Renal cortex interstitium (tissue), 15 donors: ENCODE measurements at places on chromosomes 3 and 15. TPM values are rescaled to one million over a fixed set of nuclear protein-coding genes. Genes with fewer than 3 reads are reported as not detected.

Gene CORO2B
- 25.3 TPM for polyA plus RNA-seq

Gene TUSC2
- 26.2 TPM for polyA plus RNA-seq

Gene TAMM41
- polyA plus RNA-seq: 19.4 TPM

Gene RTP2
- not detected for polyA plus RNA-seq

Gene KCNMB2
- 27.8 TPM for polyA plus RNA-seq

DNA sequence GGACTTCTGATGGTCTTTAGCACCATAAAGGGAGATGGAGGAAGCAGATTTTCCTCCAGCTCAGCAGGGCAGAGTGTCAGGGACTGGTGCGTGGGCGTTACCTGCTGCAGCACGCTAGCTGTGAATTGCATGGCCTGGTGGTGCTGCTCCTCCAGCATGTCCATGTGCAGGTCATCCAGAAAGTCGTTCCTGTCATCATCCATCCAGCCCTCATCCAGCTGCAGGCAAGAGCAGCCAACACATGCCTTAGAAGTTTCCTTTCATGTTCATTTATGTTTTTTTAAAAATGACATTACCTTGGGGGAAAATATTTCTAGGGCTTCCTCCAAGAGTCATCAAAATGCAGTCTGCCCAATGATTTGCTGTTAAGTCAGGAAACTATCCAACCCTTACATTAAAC, 239.2 kb downstream of the PDZRN3 start:
- no peak for DNase-seq

GRCh38 chr3:156240642-156241041, 120.3 kb downstream of the KCNAB1 start:
- no peak for DNase-seq

- no peak for DNase-seq
Measured at GRCh38 chr3:193943851-193944517, 192.0 kb upstream of the HES1 start.
